ENCODE measurements at places on chromosomes 5 and 9. TPM values are rescaled to one million over a fixed set of nuclear protein-coding genes. Genes with fewer than 3 reads are reported as not detected.
A peak's percentile ranks its signal among the peaks of the same experiment; 100 is the strongest.

DNA sequence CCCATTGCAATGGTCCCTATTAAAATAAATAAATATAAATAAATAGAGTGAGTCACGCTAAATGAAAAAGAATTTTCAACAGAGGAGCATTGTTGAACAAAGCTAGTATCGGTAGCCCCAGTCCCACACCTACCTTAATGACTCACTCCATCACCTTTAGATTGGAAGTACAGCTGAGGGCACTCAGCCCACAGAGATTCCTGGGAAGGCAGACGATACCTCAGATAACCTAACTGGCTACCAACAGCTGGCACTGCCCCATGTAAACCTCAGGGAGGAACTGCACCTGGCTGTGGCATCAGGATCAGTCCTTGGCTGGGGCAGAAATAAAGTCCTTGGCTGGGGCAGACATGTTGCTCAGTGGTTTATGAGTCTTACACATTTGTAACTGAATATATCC, 49.3 kb downstream of the SPRY4 start:
- peak; percentile 64 for DNase-seq

DNA sequence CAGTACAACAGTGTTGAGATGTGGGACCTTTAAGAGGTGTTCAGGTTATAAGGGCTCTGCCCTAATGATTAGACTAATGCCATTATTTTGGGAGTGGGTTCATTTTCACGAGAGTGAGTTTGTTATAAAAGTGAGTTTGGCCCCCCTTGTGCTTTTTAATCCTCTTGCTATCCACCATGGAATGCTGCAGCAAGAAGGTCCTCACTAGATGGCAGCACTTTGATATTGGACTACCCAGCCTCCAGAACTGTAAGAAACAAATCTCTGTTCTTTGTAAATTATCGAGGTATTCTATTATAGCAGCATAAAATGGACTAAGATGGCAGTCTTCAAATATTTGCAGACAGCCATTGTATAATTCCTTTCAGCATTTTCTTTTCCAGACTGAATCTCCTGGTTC, 212.4 kb downstream of the LRRC70 start:
- peak; percentile 24 for DNase-seq

DNA sequence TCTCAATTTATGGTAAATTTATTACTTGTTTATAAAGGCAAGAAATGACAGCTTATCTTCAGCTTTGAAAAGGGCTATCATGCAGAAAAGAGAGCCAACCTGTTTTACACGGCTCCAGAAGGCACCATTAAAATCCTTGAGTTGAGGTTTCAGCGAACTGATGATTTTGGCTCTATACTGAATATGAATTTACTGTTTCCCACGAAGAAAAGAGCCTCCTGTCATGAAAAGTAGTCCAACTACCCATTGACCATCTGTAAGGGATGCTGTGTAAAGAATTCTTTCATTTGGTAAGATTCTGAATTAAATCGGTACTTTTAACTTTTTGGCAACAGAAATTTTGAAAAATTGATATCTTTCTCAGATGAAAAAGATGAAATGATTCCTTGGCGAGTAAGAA, 657.6 kb upstream of the ZNF608 start:
- DNase-seq = no peak

DNA sequence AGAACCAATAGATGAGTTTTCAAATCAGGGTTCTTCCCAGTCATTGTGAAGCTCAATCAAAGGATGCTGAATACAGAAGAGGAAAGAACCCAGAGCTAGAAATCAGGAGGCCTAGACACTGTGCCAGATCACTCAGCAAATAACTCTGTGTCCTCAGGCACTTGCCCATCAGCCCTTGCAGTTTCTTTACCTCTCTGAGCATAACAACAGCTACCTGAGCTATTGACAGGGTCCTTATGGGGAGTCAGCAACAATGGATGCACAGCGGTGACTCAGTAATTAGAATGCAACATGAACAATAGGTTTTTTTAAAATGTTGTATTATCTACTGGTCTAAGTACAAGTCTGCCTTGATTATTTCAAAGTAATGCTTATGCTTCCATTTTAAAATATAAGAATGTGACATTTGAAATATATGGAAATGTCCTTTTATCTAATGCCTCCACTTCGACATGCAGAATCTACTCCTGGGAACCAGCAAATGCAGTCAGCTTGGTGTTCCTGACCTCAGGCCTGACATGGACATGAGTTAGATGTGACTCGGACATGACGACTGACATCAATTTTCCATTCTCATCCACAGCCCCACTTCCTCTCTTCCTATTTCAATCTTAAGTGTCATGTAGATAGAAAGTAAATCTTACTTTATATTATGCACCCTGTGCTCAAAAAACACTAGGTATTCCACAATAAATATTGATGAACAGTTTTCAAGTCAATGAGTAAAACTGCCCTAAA, 155.0 kb downstream of the TLE1 start:
- no peak for DNase-seq

- DNase-seq = no peak
These were observed 52.8 kb upstream of the RAI14 start for GRCh38 chr5:34603378-34603777.

DNA sequence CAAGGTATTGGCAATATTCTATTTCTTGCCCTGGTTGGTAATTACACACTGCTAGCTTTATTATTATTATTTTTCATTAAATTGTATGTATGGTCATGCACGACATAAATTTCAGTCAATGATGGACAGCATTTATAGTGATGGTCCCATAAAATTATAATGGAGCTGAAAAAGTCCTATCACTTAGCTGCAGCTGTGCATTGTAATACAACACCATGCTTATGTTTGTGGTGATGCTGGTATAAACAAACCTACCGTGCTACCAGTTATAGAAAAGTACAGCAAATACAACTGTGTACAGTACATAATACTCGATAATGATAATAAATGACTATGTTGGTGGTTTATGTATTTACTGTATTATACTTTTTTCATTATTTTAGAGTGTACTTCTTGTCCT, 65.5 kb downstream of the NR3C1 start:
- no peak for DNase-seq

GRCh38 chr5:73436535-73437100, 12.0 kb downstream of the FOXD1 start:
- no peak for DNase-seq

- no peak for DNase-seq
These were observed 97.2 kb upstream of the NREP start for GRCh38 chr5:111854186-111854585.

Gene RASA1
- 193 TPM for total RNA-seq

Gene TMEM171
- total RNA-seq = 18.4 TPM

Gene IL4
- not detected for total RNA-seq

Gene TMEM161B
- 34.1 TPM for total RNA-seq

Gene CYLC2
- total RNA-seq = not detected

Gene ACOT12
- total RNA-seq = not detected

Gene RGMB
- 35.8 TPM for total RNA-seq
